ENCODE measurements at places on chromosomes 6 and 20. TPM values are rescaled to one million over a fixed set of nuclear protein-coding genes. Genes with fewer than 3 reads are reported as not detected.

The IRAK1BP1 gene
- 3.6 TPM for total RNA-seq

The HAO1 gene
- not detected for total RNA-seq

The SLC52A3 gene
- total RNA-seq = 1.4 TPM

The CCN6 gene
- 0.39 TPM for total RNA-seq

The GMPR gene
- 21.8 TPM for total RNA-seq

The KHDC1 gene
- 0.59 TPM for total RNA-seq

The LHFPL5 gene
- not detected for total RNA-seq

The C20orf202 gene
- total RNA-seq = not detected

The BPIFB4 gene
- not detected for total RNA-seq

DNA sequence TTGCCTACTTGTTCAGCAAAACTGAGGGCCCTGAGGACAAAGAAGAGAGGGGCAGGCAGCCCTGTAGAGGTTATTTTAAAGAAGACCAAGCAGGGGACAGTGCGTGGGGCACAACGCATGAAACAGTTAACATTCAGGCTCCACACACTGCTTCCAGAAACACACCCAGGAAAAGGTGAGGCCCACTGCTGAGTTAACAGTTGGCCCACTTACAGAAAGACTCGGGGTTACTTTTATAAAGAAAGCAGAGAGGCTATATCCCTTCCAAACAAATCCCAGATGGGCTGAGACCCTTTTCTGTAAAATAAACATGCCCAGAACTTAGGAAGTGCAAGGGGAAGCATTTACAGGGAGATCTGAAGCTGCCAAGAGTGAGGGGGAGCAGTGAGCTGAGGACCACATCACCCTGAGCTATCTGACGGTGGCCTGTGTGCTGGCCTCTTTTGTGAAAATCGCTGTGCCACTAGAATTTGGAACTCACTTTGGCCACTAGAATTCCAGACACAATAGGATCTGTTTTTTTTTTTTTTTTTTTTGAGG lies 49.8 kb upstream of the SSTR4 start:
- H3K4me3 ChIP-seq = no peak overlapping the region
- no peak overlapping the region for H3K27ac ChIP-seq
- H3K36me3 ChIP-seq = no peaks in the 10 kb centered on the region
- no peaks in the 10 kb centered on the region for H3K4me1 ChIP-seq

GRCh38 chr6:33064723-33065122 lies 8.7 kb downstream of the HLA-DPA1 start:
- H3K27me3 ChIP-seq = no peaks in the 10 kb centered on the region
- peaks cover 16% of the 10 kb centered on the region for H3K36me3 ChIP-seq
- H3K4me3 ChIP-seq = no peak overlapping the region
- no peaks in the 10 kb centered on the region for H3K4me1 ChIP-seq

DNA sequence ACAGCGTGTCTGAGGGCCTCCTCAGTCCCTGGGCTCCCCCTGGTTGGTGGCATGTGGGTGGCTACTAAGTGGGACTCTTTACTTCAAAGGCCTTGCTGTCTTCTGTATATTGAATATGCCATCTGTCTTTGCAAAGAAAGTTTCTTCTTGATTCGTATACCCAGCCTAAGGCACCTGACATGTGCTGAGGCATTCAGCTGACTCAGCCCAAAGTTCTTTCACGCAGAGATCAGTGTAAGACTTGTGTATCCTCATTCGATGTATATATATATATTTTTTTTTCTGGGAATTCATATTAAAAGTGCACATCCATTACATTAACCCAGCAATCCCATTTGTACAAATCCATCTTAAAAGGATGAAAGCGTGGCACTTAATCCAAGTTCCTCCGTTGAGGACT lies 115.1 kb upstream of the PMEPA1 start:
- DNase-seq = no peak
- H3K4me1 ChIP-seq = no peaks in the 10 kb centered on the region
- H3K4me3 ChIP-seq = no peak overlapping the region
- H3K27ac ChIP-seq = no peak overlapping the region

DNA sequence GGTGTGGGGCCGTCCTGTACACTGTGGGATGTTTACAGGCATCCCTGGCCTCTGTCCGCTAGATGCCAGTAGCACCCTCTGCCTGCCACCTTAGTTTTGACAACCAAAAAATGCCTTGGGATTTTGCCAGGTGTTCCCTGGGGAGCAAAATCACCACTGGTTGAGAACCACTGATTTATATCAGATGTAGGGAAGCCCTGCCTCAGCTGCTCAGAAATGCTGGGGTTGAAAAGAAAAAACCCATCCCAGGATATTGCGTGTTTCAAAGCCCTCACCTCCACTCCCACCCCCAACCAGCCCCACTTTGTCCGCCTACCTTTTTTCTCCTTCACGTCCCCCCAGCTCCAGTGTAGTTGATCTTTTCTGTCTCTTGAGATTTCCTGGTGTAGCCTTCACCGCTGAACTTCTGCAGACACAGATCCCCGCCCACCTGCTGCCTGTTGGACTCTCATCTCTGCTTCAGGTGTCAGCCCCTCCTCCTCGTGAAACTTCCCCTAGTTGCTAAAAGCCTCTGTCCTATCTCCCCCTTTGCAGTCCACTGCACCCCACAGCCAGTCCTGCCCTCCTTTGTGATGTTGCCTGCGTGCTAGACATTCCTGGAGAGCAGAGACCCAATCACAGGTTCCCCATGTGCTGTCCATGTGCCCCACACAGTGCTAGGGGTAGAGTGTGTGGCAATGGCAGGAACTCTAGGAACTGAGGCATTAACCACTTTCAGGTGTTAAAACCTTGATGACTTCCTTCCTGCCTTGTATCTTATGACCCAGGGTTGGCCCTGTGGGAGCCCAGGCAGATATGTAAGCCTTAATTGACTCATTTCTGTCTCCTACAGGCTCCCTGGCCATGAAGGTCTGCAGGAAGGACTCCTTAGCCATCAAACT lies 98.9 kb downstream of the TBC1D7 start:
- no peaks in the 10 kb centered on the region for H3K4me1 ChIP-seq
- no peak overlapping the region for H3K27ac ChIP-seq
- H3K4me3 ChIP-seq = no peak overlapping the region
- H3K36me3 ChIP-seq = no peaks in the 10 kb centered on the region
- no peak for DNase-seq

DNA sequence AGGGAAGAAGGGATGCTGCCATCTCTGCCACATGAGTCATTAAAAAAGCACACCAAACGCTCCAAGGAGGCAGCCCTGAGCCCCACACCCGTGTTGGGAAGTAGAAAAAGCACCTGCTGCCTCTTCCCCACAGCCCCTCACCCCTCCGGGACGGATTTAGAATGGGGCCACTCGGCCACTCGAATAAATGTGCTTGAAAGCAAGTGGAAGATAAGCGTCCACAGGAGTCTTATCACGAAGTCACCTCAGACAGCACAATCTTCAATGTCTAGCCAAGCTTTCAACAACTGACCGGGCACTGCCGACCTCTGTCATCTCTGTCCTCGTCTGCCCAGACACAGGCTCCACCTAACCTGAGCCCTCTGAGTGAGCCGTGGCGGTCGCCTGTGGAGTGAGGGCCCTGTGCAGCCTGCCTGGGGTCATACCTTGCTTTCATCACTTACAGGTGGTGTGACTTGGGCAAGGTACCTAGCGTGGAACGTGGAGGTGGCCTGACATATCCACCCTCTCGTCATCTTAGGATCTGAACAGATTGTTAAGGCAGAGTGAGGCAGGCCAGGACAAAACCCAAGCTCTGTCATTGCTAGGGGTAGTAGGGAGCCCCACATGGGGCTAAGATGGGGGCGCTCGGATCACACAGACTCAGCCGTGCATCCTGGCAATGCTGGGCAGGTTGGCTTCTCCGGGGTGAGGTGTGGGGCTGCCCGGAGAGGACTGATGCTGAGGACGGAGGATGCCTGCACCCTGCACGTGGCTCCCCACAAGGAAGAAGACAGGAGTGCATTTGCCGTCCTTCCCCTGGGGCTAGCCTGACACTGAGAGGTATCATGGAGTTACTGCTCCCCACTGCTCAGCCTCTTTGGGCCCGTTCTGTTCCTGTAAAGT lies 34.8 kb downstream of the PSMG4 start:
- DNase-seq = no peak
- no peaks in the 10 kb centered on the region for H3K27me3 ChIP-seq
- no peak overlapping the region for H3K27ac ChIP-seq
- H3K4me1 ChIP-seq = no peaks in the 10 kb centered on the region

DNA sequence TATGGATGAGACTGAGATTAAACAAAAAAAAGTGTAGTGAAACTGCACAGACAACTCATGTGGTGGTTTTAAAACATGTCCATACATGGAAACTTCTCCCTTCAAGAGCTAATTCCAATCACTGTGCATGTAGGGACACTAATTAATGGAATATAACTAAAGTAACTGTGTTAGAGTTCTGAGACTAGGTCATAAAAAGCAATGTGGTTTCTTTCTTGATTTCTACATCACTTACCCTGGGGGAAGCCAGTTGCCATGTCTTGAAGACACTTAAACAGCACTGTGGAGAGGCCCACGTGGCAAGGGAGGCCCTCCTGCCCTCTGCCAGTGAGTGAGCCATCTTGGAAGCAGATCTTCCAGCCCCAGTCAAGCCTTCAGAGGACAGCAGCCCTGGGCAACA lies 118.2 kb upstream of the DST start:
- H3K27ac ChIP-seq = peak overlapping the region; percentile 19
- no peaks in the 10 kb centered on the region for H3K36me3 ChIP-seq
- peaks cover 58% of the 10 kb centered on the region for H3K4me1 ChIP-seq
- no peak for DNase-seq
- no peak overlapping the region for H3K4me3 ChIP-seq

GRCh38 chr6:132089173-132089572 lies 138.0 kb upstream of the CCN2 start:
- peaks cover 8% of the 10 kb centered on the region for H3K4me1 ChIP-seq
- H3K27ac ChIP-seq = no peak overlapping the region
- no peak for DNase-seq
- no peaks in the 10 kb centered on the region for H3K27me3 ChIP-seq
- no peak overlapping the region for H3K4me3 ChIP-seq
- no peaks in the 10 kb centered on the region for H3K36me3 ChIP-seq

GRCh38 chr20:23245553-23246181 lies 104.9 kb upstream of the NXT1 start:
- no peaks in the 10 kb centered on the region for H3K27me3 ChIP-seq
- no peak overlapping the region for H3K4me3 ChIP-seq
- H3K27ac ChIP-seq = peak overlapping the region; percentile 72
- no peak for DNase-seq
- H3K4me1 ChIP-seq = peaks cover 39% of the 10 kb centered on the region
- no peaks in the 10 kb centered on the region for H3K36me3 ChIP-seq

GRCh38 chr20:21518292-21518991 lies 4.6 kb upstream of the NKX2-2 start:
- H3K4me3 ChIP-seq = no peak overlapping the region
- H3K36me3 ChIP-seq = no peaks in the 10 kb centered on the region
- no peak overlapping the region for H3K27ac ChIP-seq
- DNase-seq = no peak
- no peaks in the 10 kb centered on the region for H3K4me1 ChIP-seq
- H3K27me3 ChIP-seq = peaks cover 7% of the 10 kb centered on the region

GRCh38 chr6:75794954-75795739 lies 46.1 kb downstream of the MYO6 start:
- no peak for DNase-seq
- no peak overlapping the region for H3K27ac ChIP-seq
- no peak overlapping the region for H3K4me3 ChIP-seq
- no peaks in the 10 kb centered on the region for H3K36me3 ChIP-seq
- peaks cover 7% of the 10 kb centered on the region for H3K4me1 ChIP-seq

DNA sequence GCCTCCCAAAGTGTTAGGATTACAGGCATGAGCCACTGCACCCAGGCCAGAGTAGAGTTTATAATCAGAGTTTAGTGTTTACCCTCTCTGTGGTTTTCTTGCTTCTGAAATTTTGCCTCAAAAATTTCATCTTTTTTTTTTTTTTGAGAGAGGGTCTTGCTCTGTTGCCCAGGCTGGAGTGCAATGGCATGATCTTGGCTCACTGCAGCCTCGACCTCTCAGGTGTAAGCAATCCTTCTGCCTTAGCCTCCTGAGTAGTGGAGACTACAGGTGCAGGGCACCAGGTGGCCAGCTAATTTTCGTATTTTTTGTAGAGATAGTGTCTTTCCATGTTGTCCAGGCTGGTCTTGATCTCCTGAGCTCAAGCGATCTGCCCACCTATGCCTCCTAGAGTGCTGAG lies 28.7 kb downstream of the TPX2 start:
- H3K27ac ChIP-seq = no peak overlapping the region
- no peaks in the 10 kb centered on the region for H3K27me3 ChIP-seq
- H3K36me3 ChIP-seq = no peaks in the 10 kb centered on the region
- H3K4me1 ChIP-seq = no peaks in the 10 kb centered on the region

- H3K36me3 ChIP-seq = no peaks in the 10 kb centered on the region
- H3K4me1 ChIP-seq = peaks cover 6% of the 10 kb centered on the region
Measured at GRCh38 chr20:61117725-61118124, 134.3 kb upstream of the CDH4 start.

DNA sequence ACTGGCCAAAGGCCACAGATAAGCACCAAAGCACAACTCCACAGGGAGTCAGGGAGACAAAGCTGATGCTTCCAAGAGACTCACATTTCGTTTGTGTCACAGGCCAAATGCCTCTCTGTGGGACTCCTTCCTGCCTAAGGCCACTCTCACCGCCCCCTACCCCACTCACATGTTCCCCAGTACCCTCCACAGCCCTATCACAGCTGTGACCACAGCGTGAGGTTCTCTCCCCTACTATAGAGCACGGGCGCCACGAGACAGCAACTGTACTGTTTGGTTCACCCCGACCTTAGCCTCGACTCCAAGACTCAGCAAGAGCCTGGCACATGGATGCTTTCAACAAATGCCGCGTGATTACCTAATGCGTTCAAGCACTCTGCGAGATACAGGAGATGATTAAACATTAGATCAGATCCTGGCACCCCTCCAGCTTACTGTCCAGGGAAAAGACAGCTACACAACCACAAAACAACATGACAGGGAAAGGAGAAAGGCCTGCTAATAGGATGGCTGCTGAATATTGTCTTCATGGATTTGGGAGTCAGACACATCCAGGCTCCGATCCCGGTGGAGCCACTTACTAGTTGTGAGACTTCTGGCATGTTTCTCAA lies 105.5 kb downstream of the AGPAT4 start:
- no peak overlapping the region for H3K27ac ChIP-seq
- no peaks in the 10 kb centered on the region for H3K27me3 ChIP-seq
- no peaks in the 10 kb centered on the region for H3K36me3 ChIP-seq

- no peaks in the 10 kb centered on the region for H3K27me3 ChIP-seq
- H3K27ac ChIP-seq = no peak overlapping the region
- no peak overlapping the region for H3K4me3 ChIP-seq
- no peaks in the 10 kb centered on the region for H3K4me1 ChIP-seq
Measured at GRCh38 chr6:90910893-90911292, 324.0 kb upstream of the MAP3K7 start.

GRCh38 chr6:32974016-32974333 lies 5.6 kb downstream of the BRD2 start:
- peaks cover 26% of the 10 kb centered on the region for H3K4me1 ChIP-seq
- H3K27ac ChIP-seq = peak overlapping the region; percentile 100
- peaks cover 31% of the 10 kb centered on the region for H3K36me3 ChIP-seq
- no peaks in the 10 kb centered on the region for H3K27me3 ChIP-seq
- DNase-seq = no peak
- H3K4me3 ChIP-seq = peak overlapping the region; percentile 61

All from tibial nerve (tissue), 4 donors.